ENCODE measurements at places on chromosomes 3 and 15.

GRCh38 chr3:170258105-170258487, 35.9 kb downstream of the PRKCI start:
- DNase-seq: no peak

- DNase-seq: no peak
Measured at GRCh38 chr3:112467539-112467938, 31.7 kb downstream of the BTLA start.

DNA sequence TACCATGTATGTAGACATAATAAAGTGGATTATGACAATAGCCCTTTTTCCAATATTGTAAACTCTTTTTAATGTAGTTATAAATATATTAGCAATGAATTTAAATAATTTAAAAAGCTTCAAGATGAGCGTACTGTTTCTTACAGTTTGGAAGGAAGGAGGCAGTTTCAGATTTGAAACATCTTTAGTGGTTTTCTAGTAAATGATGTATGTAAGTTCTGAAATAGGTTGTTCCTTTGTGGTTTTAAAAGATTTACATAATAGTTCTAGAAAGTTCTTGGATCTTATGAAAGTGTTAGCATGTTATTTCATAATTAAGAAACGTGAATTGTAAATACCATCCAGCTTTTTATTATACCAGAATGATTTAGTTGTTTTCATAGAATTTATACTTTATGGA, 16.0 kb downstream of the DNAJC19 start:
- no peak for DNase-seq

GRCh38 chr3:100891827-100892226, 101.4 kb downstream of the ABI3BP start:
- DNase-seq: no peak

DNA sequence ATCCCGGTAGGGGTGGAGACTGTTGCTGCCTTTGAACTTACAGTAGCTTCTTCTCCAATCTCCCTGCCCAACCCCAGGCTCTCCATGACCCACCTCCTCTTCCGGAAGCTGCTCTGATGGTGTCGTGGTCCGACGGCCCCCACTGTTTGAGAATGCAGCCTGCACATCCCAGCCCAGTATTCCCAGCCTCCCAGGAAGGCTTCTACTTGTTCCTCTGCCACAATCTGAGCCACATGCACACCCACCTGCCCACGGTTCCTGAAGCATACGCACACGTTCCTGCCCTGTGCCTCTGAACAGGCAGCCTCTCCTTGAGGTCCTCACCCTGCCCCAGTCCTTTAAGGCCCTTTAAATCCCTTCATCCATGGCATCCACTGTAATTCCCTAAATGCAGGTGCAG, 57.4 kb downstream of the ABTB1 start:
- no peak for DNase-seq

DNA sequence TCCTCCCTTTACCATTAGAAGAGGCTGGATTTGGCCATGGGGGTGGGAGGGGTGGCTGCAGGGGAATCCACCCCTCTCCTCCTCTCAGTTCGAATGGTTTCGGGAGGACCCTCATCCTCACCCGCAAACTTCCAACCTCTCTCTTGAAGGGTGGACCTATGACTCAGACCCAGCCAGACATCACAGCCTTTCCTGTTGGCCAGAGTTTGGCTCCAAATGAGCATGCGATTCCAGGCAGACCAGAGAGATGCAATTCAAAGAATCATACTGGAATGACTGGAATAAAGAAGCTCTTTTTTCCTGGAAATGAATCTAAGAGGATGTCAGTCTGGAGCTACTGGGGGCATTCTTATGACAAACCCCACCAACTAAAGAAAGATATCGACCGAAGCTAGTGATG, 516.7 kb upstream of the MDFIC2 start:
- DNase-seq: no peak

DNA sequence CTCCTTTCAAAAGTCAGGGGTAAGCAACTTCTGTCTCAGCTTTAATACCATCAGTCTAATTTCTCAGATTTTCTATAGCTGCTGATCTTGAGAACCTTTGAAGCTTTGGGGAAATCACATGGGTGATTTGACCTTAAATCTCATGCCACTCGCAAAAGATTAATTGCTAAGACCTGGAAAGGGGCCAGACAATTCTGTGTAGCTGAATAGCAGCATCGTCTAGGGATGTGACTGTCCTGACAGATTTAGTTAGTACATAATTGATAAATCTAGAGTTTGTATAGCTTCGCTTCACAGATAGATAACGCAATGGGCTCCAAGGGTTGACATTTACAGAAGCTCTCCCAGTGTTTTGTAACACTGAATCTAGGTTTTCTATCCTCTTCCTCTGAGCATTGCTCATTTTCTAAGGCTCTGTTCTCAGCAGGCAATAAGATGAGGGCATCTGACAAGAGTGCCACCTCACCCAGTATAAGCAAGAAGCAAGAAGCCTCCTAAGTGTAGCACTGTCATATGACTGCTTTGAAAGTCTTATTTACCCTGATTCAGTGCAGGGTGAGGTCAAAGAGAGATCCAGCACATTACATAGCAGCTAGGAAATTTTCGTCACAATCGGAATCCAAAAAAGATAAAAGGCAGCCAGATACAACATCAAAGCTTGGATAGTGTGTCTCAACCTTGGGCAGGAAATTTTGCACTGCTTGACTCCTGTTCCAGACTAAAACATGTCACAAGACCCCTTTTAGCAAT, 47.7 kb upstream of the DUT start:
- no peak for DNase-seq

DNA sequence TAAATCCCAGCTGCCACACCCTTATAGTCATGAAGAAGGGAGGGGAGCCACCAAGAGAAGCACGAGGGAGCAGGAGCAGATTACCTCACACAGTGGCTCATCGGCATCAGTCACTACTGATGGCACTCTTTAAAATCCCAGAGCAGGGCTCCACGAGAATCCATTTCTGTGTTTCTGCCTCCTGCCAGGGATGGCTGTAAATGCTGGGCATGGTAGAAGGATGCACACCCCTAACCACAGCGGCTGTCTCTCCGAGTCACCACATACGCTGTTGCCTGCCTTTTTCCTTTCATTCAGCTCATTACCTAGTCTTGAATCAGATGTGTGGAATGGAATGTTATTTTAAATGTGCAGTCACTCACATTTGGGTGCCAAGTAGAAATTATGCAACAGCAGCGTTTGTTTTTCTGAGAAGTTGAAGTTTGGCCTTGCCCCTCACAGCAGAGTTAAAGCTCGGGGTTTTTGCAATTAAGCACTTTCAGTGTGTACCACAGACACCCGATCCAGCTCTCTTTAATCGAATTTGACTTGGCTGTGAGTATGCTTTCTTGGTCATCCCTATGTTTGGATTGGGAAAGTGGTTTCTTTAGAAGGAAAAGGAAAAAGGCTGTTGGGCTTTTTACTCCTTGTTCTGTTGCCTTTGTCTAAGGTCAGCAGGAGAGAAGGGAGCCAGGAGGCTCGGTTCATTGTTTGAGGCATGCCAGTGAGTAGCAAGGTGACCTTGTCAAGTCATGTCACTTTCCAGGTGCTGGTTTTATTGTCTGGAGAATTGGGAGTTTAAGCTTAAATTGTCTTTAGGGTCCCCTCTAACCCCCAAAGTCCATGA, 284.2 kb upstream of the TPM1 start:
- DNase-seq: no peak

DNA sequence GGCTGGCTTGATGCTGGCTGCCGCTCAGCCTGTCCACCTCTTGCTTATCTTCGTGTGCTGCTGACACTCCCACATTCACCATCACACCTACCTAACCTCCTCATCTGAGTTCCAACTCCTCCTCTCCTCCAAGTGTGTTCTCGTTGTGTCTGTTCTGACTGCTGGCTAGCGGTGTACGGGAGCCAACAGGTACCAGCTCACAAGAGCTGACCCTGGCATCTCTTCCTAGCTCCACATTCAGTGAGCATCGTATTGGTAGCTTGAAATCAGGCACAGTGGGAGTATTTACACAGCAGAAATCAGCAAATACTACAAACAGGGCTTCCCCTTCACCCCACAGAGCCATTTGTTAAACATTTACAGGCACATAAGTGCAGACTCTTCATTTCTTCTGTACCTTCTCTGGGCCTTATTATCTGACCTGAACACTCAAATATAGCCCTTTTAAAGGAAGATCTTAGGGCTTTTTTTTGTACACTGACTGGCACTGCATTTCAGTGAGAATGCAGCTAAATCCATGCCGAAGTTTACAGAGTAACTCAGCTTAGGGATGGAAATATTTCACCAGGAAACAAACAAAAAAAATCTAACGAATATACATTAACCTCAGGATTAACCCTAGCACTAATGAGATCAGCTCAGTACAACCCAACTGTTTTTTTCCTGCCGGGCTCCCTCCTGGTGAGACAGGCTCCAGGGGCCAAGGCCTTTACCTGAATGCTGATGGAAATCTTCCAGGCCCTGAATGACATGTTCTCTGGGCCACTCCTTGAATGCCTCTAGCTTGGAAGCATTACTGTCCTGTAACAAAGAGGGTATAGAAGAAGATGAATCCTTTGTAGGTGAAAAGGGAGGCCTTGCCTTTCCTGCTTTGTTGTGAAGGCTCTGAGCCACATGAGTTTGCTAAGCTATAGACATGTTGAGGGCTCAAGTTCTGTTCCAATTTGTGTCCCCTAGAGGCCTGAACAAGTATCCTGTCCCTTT, 150.5 kb upstream of the LPP start:
- DNase-seq: no peak

GRCh38 chr15:64604319-64604718, 143.9 kb downstream of the ZNF609 start:
- no peak for DNase-seq

GRCh38 chr3:31406896-31407295, 125.8 kb upstream of the STT3B start:
- no peak for DNase-seq

GRCh38 chr15:57387564-57388076, 11.3 kb downstream of the CGNL1 start:
- DNase-seq: no peak

GRCh38 chr3:62987721-62988120, 112.5 kb upstream of the CADPS start:
- no peak for DNase-seq

- DNase-seq: no peak
Measured at GRCh38 chr3:62911526-62911925, 36.3 kb upstream of the CADPS start.

- no peak for DNase-seq
Measured at GRCh38 chr3:148856384-148856783, 8.7 kb upstream of the CPA3 start.

GRCh38 chr3:169448501-169448900, 215.0 kb downstream of the MECOM start:
- no peak for DNase-seq

GRCh38 chr3:108178676-108179075, 43.5 kb downstream of the IFT57 start:
- no peak for DNase-seq

DNA sequence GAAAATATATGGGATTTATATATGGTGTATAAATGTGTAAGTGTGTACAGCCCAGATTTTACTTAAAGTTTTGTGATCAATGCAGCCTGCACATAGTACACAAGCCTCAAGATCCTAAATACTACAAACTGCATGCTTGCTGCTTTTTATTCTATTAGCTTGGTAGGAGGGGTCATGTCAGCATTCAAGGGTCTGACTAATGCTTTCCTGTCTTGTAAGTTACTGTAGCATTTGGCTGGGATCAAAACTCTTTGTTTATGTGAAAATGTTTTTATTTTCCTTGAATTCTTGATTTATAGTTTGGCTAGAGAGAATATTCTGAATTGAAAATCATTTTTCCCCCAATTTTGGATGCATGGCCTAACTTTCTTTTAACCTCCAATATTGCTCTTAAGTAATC, 370.9 kb downstream of the NSUN3 start:
- DNase-seq: no peak

DNA sequence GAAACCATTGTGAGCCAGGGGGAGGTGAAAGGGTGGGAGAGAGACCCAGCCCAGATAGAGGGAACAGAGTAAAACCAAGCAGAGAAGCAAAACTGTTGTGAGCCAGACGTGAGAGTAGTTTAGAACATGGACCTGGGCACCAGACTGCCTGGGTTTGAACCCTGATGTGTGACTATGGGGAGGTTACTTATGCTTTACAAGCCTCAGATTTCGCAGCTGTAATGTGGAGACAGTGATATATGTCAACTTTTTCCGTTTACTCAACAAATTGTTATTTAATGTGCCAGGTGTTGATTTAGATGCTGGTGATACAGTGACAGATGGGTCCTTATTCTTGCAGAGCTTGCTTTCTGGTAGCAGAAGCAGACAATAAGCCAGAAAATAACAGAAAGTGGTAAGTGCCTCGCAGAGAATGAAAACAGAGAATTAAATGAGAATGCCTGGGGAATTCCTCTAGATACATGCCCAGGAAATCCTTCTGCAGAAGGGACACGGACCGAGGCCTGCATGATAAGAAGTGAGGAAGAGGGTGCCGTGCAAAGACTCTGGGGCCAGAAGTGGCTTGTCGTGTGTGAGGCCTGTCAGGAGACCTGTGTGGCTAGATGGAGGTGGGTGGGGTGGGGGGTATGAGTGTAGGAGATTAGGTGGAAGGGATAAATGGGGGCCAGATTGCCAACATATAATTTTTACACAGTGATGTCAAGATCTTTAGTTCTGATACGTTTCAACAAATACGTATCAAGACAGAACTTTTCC, 15.0 kb downstream of the KAT2B start:
- peak; percentile 54 for DNase-seq

DNA sequence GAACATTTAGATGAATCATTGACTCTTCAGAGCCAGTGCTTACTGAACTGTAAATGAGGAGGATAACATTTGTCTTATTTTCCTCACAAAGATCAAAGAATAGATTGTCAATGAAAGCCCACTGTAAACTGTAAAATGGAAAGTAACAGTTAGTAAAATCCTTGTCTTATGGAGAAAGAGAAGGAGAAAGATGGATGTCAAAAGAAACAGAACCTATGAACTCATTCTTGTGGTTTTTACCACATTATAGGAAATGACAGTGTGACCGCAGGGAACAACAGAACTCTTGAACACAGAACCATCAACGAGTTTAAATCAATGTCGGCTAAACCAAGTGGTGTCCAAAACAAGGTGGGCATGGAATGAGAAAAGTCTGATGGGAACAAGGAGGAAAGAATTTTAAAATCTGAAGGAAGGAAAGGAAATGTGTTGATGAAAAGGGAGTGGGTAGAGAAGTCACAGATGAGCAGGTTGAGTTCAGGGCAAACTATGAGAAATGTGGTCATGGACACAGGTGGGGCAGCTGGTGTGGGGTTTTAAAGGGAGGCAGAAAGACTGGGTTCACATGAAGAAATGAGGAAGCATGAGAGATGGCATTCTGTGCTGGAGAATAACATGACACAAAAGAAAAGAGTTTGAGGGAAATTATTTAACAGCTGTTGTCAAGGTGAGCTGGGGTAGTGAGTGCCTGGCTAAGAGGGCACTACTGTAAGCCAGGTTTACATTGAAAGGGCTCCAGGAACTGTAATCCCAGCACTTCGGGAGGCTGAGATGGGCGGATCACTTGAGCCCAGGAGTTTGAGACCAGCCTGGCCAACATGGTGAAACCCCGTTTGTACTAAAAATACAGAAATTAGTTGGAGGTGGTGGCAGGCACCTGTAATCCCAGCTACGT, 42.4 kb upstream of the ETV5 start:
- DNase-seq: no peak

- DNase-seq: no peak
Measured at GRCh38 chr15:44308415-44308814, 19.9 kb downstream of the GOLM2 start.

DNA sequence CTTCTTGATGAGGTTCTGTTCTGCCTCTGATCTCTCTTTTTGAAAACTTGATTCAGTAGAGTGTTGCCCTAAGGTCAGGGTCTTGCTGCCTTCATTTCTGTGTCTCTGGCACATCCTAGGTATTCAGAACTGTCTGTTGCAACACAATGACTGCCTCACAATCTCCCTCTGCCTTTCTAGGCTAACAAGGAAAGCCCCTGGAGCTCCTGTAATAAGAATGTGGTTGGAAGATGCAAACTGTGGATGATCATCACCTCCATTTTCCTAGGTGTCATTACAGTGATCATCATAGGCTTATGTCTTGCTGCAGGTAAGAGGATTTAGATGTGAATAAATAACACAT, 7.0 kb downstream of the C3orf52 start:
- DNase-seq: no peak

Data from stimulated activated naive CD4-positive, alpha-beta T cell treated with Interleukin-2 at 50 U/mL for 16 hours (primary cell).